CD4-positive, alpha-beta T cell (primary cell): ENCODE measurements at places on chromosomes 1 and 21. TPM values are rescaled to one million over a fixed set of nuclear protein-coding genes. Genes with fewer than 3 reads are reported as not detected.

Gene NEK2
- total RNA-seq: not detected

Gene GJB5
- not detected for total RNA-seq

DNA sequence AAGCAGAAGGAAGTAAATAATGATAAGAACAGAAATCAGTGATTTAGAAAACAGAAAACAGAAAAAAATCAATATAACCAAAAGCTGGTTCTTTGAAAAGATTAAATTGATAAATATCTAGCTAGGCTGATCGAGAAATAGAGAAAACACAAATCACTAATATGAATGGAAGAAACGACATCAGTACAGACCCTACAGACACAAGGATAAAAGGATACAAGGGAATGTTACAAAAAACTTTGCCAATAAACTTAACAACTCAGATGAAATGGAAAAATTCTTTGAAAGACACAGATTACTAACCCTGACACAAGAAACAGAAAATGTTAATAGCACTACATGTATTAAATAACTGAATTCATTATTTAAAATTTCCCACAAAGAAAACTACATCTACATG is 6.3 kb upstream of the ARHGAP29 start:
- no peaks in the 10 kb centered on the region for H3K36me3 ChIP-seq
- no peak for DNase-seq
- peaks cover 3% of the 10 kb centered on the region for H3K4me1 ChIP-seq
- H3K4me3 ChIP-seq: no peak overlapping the region
- H3K27me3 ChIP-seq: peaks cover 30% of the 10 kb centered on the region
- no peak overlapping the region for H3K27ac ChIP-seq

DNA sequence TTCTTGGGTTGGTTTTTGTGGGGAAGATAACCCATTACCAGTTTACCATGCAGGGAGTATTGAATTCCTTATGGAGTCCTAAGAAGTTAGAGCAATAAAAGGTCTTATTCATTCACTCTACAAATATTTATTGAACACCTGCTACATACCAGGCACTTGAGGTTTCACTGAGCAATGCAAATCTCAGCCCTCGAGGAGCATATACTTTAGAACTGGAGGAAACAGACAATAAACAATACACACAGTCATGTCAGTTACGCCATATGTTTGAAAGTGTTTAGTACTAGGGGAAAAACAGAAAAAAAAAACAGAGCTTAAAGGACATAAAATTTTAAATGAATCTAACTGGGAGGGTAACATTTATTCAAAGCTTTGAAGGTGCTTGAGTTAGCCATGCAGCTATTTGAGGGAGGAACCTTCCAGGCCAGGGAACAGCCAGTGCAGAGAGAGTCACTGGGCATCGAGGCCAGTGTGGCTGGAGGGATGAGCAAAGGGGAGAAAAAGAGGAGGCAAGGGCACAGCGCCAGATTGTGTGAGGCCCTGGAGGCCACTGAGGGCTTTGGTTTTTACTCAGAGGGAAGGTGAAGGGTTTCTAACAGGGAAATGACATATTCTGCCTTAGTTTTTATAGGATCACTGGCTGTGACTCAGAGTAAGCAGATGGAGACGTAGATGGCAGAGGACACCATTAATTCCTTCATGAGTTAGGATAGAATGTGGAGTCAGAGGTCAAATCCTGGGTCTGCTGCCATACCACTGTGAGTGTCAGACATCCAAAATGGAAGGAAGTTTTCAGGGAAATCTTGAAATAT is 32.7 kb downstream of the C1orf21 start:
- no peak for DNase-seq
- no peaks in the 10 kb centered on the region for H3K4me1 ChIP-seq
- no peak overlapping the region for H3K27ac ChIP-seq
- H3K27me3 ChIP-seq: no peaks in the 10 kb centered on the region
- H3K4me3 ChIP-seq: no peak overlapping the region

Gene KIRREL1
- total RNA-seq: not detected

Gene CD1B
- total RNA-seq: not detected

Gene CLEC20A
- not detected for total RNA-seq

Gene ANGPTL3
- not detected for total RNA-seq

GRCh38 chr1:97834899-97835298 is 85.9 kb downstream of the DPYD start:
- H3K4me1 ChIP-seq: no peaks in the 10 kb centered on the region
- DNase-seq: no peak

DNA sequence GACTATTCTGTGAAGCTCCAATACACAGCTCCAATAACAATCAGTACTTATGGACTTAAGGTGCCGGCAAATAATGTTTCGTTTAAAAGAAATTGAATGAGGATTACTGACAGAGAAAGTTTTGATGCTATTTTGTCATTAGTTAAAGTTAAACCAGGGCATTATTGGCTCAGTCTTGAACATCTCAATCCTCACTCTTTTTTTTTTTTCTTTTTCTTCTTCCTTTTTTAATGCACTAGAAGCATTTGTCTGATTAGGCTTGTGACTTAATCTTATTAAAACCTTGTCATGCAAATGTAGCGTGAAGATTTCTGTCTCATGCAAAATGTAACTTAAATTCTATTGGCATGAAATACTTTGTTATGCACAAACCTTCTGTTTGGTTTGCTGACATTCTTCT is 346.8 kb upstream of the ADGRL2 start:
- DNase-seq: no peak
- no peaks in the 10 kb centered on the region for H3K4me1 ChIP-seq

Gene KIF2C
- 0.82 TPM for total RNA-seq

- no peaks in the 10 kb centered on the region for H3K27me3 ChIP-seq
- no peak overlapping the region for H3K27ac ChIP-seq
- no peak overlapping the region for H3K4me3 ChIP-seq
- H3K36me3 ChIP-seq: no peaks in the 10 kb centered on the region
These were observed 40.2 kb downstream of the ATP1B1 start for GRCh38 chr1:169146576-169147214.

- no peak overlapping the region for H3K4me3 ChIP-seq
- no peak for DNase-seq
- no peak overlapping the region for H3K27ac ChIP-seq
These were observed 54.8 kb upstream of the CNTN2 start for GRCh38 chr1:204988196-204988595.

GRCh38 chr21:31752352-31752751 is 20.4 kb upstream of the SCAF4 start:
- no peaks in the 10 kb centered on the region for H3K36me3 ChIP-seq
- H3K27ac ChIP-seq: no peak overlapping the region
- H3K27me3 ChIP-seq: no peaks in the 10 kb centered on the region
- DNase-seq: no peak

GRCh38 chr1:233197940-233198339 is 97.6 kb downstream of the PCNX2 start:
- H3K36me3 ChIP-seq: peaks cover 29% of the 10 kb centered on the region
- no peak overlapping the region for H3K27ac ChIP-seq
- H3K4me1 ChIP-seq: no peaks in the 10 kb centered on the region
- H3K4me3 ChIP-seq: no peak overlapping the region
- H3K27me3 ChIP-seq: no peaks in the 10 kb centered on the region

DNA sequence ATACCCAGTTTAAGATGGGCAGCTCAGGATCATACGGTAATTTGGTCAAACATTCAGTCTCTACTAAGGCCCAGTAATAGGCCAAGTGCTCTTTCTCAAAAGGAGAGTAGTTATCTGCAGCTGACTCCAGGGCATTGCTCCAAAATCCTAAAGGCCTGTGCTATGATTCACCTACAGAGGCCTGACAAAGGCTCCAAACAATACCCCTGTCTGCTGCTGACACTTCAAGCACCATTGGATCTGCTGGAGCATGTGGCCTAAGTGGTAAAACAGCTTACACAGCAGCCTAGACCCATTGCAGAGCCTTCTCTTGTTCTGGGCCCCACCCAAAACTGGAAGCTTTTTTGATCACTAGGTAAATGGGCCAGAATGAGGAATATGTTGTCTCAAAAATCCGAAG is 22.8 kb downstream of the SLAMF7 start:
- DNase-seq: no peak
- H3K27me3 ChIP-seq: no peaks in the 10 kb centered on the region
- H3K4me3 ChIP-seq: no peak overlapping the region

DNA sequence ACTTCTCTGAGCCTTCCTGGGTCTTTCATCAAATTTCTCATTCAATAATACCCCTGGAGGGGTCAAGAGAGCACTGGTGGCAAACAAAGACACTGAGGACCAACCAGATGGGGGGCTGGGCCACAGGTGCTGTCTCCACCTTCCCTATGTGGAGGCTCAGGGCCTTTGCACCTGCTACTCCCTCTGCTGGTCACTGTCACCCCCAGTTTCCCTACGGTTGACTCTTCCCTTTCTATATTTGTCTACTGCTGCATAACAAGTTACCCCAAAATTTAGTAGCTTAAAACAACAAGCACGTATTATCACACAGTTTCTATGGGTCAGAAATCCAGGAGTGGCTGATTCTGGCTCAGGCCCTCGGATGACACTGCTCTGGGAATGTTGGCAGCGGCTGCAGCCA is 138.8 kb upstream of the RUNX3 start:
- no peaks in the 10 kb centered on the region for H3K27me3 ChIP-seq
- no peak overlapping the region for H3K4me3 ChIP-seq
- peak; percentile 29 for DNase-seq
- H3K36me3 ChIP-seq: no peaks in the 10 kb centered on the region
- H3K4me1 ChIP-seq: peaks cover 22% of the 10 kb centered on the region

- DNase-seq: no peak
- no peak overlapping the region for H3K27ac ChIP-seq
- peaks cover 33% of the 10 kb centered on the region for H3K4me1 ChIP-seq
- peaks cover 57% of the 10 kb centered on the region for H3K27me3 ChIP-seq
These were observed 1.8 kb downstream of the VWA1 start for GRCh38 chr1:1437033-1437903.

- H3K36me3 ChIP-seq: no peaks in the 10 kb centered on the region
- peaks cover 4% of the 10 kb centered on the region for H3K27me3 ChIP-seq
- no peak overlapping the region for H3K27ac ChIP-seq
- H3K4me1 ChIP-seq: no peaks in the 10 kb centered on the region
These were observed 33.6 kb upstream of the FHAD1 start for GRCh38 chr1:15213341-15213821.

DNA sequence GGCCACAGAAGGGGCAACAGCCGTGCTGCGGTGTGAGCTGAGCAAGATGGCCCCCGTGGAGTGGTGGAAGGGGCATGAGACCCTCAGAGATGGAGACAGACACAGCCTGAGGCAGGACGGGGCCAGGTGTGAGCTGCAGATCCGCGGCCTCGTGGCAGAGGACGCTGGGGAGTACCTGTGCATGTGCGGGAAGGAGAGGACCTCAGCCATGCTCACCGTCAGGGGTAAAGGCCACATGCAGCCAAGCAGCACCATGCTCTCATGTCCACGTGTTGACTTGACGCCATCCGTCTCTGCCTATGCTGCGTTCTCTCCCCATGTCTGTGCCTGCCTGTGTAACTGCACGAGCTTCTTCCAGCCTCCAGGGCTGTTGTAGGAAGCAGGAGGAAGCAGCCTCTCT is 85.5 kb downstream of the OBSCN start:
- H3K27me3 ChIP-seq: no peaks in the 10 kb centered on the region
- H3K4me1 ChIP-seq: no peaks in the 10 kb centered on the region
- H3K27ac ChIP-seq: no peak overlapping the region
- H3K4me3 ChIP-seq: no peak overlapping the region
- no peak for DNase-seq

GRCh38 chr1:219010720-219011119 is 163.0 kb upstream of the LYPLAL1 start:
- H3K4me1 ChIP-seq: no peaks in the 10 kb centered on the region
- no peaks in the 10 kb centered on the region for H3K36me3 ChIP-seq
- H3K4me3 ChIP-seq: no peak overlapping the region
- no peak for DNase-seq

DNA sequence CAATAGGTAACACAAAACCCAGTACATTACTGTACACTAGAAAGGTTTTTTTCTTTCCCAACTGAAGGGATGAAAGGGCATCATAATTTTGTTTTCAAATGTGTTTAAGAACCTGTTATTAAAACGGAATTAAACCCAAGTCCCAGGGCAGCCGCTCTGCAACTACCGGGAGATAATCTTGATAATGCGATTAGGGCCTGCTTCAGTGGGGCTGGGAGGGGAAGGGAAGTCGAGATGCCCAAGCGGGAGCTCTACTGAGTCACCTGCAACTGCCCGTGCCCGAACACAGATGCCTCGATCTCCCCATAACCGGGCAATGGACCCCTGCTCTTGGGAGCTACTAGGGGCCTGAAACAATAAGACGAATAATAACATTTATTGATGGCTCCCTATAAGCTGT is 61.4 kb downstream of the KAZN start:
- H3K27me3 ChIP-seq: no peaks in the 10 kb centered on the region
- H3K4me1 ChIP-seq: no peaks in the 10 kb centered on the region
- H3K36me3 ChIP-seq: no peaks in the 10 kb centered on the region
- no peak overlapping the region for H3K4me3 ChIP-seq
- no peak overlapping the region for H3K27ac ChIP-seq

DNA sequence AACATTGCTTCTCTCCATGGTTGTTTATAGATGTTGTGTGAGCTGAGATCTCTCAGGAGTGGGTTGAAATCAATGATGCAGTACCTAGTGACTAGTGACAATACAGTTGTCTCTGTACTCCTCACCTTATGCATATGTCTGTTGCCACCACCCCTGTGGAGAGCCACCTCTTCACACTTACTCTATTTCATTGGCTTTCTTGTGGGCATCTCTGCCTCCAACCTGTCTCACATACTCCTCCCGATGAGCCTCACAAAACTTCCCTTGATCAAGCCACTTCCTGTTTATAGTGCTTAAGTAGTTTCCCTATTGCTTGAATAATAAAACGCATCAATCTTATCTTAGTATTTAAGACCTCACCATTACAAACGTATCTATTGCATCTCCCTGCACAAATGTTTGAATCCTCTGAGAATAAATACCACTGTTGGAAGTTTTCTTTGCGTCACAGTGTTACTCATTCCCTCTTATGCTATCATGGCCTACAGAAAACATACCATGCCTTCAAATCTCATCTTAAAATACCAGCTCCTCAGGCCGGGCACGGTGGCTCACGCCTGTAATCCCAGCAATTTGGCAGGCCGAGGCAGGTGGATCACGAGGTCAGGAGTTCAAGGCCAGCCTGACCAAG is 54.7 kb upstream of the GREM2 start:
- DNase-seq: no peak
- no peaks in the 10 kb centered on the region for H3K36me3 ChIP-seq
- H3K4me1 ChIP-seq: peaks cover 15% of the 10 kb centered on the region
- no peak overlapping the region for H3K27ac ChIP-seq
- H3K27me3 ChIP-seq: no peaks in the 10 kb centered on the region

GRCh38 chr1:101428562-101428961 is 191.7 kb downstream of the S1PR1 start:
- H3K27ac ChIP-seq: no peak overlapping the region
- no peaks in the 10 kb centered on the region for H3K4me1 ChIP-seq
- no peaks in the 10 kb centered on the region for H3K27me3 ChIP-seq
- DNase-seq: no peak
- H3K36me3 ChIP-seq: no peaks in the 10 kb centered on the region

GRCh38 chr1:226829105-226829504 is 41.3 kb upstream of the PSEN2 start:
- no peak for DNase-seq
- no peak overlapping the region for H3K27ac ChIP-seq
- H3K27me3 ChIP-seq: no peaks in the 10 kb centered on the region

DNA sequence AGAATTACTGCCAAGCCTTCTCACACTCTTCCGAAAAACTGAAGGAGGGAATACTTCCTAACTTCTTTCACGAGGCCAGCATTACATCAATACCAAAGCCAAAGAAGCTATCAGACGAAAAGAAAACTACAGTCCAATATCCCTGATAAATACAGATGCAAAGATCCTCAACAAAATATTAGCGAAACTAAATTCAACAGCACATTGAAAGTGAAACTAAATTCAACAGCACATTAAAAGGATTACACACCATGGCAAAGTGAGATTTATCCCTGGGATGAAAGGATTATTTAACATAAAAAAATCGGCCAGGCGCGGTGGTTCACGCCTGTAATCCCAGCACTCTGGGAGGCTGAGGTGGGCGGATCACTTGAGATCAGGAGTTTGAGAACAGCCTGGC is 176.8 kb downstream of the FAF1 start:
- H3K27me3 ChIP-seq: no peaks in the 10 kb centered on the region
- peaks cover 25% of the 10 kb centered on the region for H3K36me3 ChIP-seq
- H3K4me1 ChIP-seq: no peaks in the 10 kb centered on the region
- H3K27ac ChIP-seq: no peak overlapping the region
- DNase-seq: no peak
- no peak overlapping the region for H3K4me3 ChIP-seq
